ENCODE measurements at places on chromosomes 1 and 21.

DNA sequence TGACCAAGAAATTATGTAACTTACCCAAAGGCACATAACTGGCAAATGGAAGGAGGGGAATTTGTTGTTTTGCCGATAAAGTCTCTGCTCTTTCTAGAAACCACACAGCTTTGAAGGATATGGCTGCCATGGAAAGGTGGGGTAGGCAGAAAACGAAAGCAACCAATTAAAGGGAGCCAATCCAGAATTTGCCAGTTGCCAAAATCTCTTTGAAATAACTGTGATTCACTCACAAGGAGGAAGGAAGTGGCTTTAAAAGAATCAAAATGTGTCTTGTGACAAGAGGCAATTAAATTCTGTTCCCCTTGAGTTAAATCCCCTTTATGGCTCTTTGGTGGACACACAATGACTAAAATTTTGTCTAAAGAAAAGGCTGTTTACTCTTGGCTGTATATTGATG lies 61.2 kb upstream of the CCDC190 start:
- DNase-seq = no peak

DNA sequence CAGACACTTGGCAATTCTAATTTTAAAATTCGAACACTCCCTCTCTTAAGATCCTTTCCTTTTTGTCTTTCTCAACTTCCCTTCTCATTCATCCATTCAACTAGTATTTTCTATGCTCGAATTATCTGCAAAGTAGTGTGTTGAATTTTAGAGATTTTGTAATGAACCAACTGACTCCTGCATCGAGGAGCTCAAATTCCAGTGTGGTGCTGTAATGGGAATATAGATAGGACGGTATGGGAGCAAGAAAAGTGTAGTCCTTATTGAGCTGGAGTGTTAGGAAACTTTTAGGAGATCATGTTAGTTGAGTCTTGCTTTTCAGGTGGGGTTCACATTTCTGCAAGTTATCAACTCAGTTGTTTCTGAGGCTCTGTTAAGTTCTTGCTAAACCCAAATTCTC lies 897.5 kb downstream of the TTLL7 start:
- DNase-seq = no peak

GRCh38 chr1:187034501-187034900 lies 205.8 kb downstream of the PLA2G4A start:
- no peak for DNase-seq

- no peak for DNase-seq
These were observed 148.7 kb downstream of the PGBD5 start for GRCh38 chr1:230277201-230278025.

GRCh38 chr1:231419147-231419546 lies 2.9 kb downstream of the EGLN1 start:
- DNase-seq = no peak

DNA sequence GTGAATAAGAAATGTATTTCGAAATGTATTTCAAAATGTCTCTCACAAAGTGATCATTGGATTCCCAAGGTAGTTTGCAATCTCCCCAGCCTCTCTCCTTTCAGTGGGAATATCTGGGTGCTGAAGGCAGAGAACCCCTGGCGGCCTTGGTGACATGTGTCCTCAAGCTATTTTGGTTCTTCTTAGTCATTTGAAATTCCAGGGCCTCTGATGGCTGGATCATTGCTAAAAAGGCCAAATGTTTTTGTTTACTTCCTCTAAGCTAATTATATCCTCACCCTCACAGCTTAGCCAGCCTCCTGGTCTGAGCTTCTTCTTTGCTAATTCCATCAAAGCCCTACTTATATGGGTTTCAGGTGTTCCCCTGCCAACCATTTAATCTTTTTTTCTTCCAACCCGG lies 71.2 kb downstream of the LRRC40 start:
- no peak for DNase-seq

GRCh38 chr1:145908653-145909052 lies 1.2 kb downstream of the ITGA10 start:
- no peak for DNase-seq

DNA sequence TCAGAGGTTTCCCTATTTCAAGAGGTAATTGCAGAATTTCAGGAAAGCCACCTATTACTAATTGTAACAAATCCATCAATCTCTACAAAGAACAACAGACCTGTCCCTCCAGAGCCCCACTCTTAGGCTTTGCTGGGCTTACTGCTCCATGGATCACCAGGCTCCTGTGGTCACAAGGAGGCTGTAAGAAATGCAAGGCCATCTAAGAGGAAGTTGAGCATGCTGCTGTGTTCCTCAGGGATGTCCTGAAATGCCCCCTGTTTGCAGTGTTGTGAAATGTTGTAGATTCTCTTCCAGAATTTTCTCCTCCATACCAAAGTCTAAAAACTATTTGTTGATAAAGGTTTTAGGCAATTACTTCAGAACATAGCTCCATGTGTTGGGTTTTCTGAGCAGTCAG lies 24.4 kb upstream of the DUSP23 start:
- DNase-seq = no peak

GRCh38 chr1:224770336-224770693 lies 154.2 kb downstream of the CNIH3 start:
- DNase-seq = no peak

GRCh38 chr21:46424039-46424591 lies 34.6 kb upstream of the DIP2A start:
- DNase-seq = no peak

GRCh38 chr1:198696211-198696610 lies 57.4 kb downstream of the PTPRC start:
- DNase-seq = no peak

DNA sequence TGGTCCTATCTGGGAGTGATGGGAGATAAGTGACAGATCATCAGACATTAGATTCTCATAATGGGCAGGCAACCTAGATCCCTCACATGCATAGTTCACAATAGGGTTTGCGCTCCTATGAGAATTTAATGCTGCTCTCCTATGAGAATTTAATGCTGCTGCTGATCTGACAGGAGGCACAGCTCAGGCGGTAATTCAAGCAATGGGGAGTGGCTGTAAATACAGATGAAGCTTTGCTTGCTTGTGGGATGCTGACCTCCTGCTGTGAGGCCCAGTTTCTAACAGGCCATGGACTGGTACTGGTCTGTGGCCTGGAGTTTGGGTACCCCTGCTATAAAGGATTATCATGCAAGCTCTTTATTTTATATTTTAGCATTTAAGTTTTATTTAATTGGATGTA lies 72.0 kb downstream of the ZMYM4 start:
- no peak for DNase-seq

DNA sequence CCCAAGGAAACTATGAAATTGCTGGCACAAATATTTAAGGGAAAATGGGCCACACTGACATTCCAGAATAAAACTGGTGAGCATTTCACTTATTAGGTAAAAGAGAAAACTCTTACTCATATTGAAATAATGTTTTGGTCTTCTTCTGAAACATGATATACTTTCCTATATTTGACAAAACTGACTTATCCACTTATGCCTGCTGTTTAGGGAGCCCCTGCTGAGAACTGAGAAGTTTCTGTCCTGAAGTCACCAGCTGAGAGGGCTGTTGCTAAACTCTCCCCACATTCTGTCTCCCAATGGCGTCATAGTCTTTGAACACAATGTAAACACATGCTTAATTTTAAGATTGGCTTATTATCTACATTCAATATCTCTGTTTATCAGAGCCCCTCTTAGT lies 46.8 kb upstream of the ZC3H11B start:
- DNase-seq = no peak

DNA sequence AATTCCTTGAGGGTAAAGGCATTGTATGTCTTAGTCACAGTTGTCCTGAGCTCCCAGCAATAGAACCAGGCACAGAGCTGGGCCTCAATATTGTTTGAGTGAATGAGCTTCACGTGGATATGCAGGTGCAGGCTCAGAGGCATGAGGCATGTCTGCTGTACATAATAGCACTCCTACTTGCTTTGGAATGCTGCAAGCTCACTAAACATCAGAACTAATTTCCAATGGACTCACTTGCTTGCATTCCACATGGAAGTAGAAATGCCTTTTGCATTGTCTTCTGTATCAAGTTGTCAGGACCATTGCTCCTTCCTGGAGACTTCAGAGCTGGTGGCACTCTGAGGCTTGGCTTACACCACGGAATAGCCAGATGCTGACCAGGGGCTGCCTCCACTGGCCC lies 37.1 kb downstream of the INAVA start:
- DNase-seq = no peak

GRCh38 chr1:186479162-186479561 lies 18.2 kb upstream of the PDC start:
- no peak for DNase-seq

DNA sequence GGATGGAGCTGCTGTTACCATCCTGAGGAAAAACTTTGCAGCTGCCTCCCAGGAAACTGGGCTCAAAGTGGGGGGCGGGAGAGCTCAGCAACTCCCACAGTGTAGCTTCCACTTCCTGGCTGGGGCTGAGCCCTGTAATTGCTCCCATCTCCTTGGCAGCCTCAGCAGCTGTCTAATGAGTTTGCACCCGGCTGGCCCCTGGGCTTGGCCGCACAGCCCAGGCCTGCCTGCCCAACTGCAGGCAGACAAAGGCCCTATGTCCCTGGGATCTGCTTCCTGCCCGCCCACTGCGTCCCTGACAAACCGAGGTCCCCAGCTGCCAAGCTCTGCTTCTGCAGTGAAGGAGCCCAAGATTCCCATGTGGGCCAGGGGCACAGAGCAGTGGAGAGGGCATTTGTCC lies 30.1 kb downstream of the EDN2 start:
- no peak for DNase-seq

Measured in activated naive CD4-positive, alpha-beta T cell treated with anti-CD3 and anti-CD28 coated beads, Interleukin-2, amount 50 U/mL, for 16 hours (primary cell).